Fibroblast of pulmonary artery (primary cell): ENCODE measurements at places on chromosomes 3 and 15.
A peak's percentile ranks its signal among the peaks of the same experiment; 100 is the strongest.

- peak; percentile 54 for DNase-seq
Measured at GRCh38 chr15:63156755-63157117, 541 bp downstream of the RPS27L start.

DNA sequence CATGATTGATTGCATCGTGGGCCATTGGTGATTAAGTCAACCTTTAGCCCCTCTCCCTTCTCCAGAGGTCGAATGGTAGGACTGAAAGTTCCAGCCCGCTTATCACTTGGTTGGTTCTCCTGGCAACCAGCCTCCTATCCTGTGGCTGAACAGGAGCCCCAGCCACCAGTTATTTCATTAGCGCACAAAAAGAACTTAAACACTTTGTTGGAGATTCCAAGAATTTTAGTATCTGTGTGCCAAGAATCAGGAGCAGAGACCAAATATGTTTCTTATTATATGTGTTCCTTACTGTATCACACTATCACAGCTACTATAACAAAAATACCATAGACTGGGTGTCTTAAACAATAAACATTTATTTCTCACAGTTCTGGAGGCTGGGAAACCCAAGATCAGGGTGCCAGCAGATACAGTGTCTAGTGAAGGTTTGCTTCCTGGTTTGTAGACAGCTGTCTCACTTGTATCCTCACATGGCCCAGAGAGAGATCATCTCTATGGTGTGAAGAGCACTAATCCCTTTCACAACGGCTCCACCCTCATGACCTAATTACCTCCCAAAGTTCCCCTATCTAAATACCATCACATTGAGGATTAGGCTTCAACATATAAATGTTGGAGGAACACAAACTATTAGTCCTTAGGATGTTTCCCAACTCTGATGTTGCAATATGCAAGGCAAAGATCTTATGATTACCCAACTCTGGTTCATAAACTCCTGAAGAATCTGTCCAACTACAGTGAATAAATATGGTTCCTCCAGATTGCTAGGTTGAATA lies 30.5 kb upstream of the APH1B start:
- DNase-seq = peak; percentile 90

GRCh38 chr3:152096280-152096906 lies 172.3 kb upstream of the MBNL1 start:
- no peak for DNase-seq

DNA sequence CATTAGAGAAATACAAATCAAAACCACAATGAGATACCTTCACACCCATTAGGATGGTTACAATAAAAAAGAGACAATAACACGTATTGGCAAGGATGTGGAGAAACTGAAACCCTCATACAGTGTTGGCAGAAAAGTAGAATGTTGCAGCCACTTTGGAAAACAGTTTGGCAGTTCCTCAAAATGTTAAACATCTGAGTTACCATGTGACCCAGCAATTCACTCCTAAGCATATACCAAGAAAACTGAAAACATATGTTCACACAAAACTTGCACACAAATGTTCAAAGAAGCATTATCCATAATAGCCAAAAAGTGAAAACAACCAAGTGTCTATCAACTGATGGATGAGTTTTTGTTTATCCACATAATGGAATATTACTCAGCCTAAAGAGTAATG lies 166.9 kb upstream of the FAM3D start:
- DNase-seq = no peak

DNA sequence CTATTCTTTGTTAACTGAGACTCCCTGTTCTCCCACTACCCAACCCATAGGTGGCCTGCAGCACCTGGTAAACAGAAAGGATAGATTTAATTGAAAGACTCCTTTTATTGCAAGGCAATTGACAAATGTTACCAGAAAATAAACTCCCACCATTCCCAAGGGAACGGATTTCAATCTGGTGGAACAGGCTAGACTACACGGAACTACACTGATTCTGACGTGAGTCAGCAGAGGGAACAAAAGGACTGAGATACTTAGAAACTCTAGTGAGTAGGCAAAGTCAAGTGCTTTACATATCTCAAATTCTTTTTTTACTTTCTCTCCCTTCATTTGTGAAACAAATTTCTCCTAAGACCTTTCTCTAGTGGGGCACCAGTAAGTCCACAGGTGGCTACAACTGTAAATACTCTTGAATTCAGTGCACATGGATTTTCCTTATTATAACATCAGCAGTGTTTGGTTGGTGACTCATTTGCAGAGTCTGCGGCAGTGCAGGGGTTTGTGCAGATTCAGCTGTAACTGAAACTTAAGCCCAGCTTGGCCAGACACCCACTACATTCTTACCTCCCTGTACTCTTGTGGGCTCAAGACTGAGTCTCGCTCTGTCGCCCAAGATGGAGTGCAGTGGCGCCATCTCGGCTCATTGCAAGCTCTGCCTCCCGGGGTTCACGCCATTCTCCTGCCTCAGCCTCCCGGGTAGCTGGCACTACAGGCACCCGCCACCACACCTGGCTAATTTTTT lies 34.3 kb upstream of the PLSCR2 start:
- DNase-seq = peak; percentile 90

DNA sequence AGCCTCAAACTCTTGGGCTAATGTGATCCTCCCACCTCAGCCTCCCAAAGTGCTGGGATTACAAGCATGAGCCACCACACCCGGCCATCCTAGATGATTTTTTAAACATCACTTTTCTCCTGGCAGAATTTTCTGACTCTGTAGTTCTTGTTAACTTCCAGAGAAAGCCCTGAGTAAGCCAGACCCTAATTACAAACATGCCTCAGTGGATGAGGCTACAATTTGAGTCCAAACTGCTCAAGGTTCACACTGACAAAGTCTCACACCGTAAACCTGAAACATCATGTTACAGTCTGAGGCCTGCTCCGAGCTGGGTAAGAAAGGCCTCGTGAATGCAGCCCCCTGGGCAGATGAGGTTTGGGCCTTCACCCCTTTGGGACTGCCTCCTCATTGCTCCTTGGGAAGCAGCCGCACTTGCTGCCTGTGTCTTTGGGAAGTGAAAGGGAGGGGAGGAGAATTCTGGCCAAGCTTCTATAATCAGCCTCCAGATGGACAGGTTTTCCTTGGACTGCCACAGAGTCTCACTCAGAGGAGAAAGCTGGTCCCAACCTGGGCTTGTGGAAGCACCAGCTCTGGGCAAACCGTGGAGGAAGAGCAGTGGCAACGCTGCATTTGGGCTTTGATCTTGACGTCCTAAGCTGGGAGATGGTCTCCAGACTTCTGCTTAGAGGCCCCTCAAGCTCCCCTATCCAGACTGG lies 46.0 kb downstream of the CA12 start:
- DNase-seq = no peak

DNA sequence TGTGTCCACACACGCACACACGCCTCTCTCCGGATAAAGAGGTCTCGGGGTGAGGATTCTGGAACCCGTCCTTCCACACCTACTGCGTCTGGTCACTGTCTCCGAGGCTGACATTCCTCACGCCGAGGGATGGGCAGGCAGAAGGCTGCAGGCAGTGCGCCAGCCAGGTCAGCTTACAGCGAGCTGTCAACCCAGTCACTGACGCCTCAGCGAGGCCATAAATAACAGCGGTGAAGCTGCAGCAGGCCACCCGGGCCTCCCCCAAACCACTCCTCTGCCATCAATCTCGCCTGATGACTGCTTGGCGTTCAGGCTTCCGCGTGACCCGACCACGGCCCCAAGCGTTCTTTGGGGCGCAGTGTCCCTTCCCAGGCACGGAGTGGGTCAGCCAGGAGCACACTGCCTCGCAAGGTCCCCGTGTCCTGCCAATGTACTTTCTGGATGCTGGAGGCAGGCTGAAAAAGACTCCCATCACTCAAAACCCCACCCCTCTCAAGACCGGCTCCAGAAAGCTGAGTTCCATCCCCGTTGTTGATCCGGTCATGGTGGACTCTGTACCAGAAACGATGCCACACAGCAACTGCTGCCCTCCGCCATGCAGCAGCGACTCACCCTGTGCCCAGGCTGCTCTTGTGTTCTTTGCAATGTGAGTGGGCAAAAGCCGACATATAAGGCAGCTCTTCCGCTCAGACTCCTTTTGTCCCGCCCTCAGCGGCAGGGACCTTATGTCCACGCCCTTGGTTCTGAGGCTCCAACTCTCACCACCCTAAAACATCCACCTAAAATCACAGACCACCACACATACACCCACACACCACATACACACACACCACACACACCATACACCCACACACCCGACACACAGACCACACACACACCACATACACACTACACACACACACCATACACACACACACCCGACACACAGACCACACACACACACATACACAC lies 27.1 kb downstream of the CPN2 start:
- DNase-seq = peak; percentile 63

DNA sequence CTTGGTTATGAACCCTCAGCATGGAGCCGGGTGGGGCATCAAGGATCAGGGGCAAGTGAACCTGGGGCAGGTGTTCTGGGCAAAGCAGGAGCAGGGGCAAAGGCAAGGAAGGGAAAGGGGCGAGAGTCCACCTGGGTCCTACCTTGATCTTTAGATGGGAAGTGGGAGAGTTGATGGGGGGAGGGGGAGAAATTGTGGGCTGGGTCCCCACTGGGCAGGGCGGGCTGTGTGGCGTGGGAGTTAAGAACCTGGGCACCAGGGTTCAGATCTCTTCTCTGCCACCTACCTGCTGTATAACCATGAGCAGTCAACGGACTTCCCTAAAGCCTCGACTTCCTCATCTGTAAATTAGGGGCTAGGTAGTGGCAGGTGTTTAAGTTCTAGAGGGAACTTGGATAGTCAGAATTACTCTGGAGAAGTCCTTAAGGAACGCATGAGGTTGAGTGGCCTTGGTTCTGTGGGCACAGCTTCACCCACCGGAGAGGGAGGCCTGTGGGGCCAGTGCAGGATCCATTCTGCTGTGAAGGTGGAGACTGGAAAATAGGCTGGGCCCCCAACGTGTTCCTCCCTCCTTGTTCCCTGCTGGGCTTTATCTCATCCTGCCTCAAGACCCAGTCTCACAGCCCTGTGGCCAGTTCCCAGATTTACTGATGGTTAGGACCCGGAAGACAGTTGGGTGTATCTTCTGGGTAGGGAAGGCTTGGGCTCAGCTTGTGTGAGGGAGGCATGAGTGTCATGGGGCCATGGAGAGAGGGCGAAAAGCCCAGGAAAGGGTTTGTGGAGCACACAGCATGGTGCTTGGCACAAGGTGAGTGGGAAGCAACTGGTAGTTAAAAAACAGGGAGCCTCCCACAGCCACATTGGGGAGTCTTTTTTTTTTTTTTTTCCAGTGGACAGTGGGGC lies 90.6 kb downstream of the EEFSEC start:
- DNase-seq = no peak

GRCh38 chr3:62723914-62724217 lies 151.3 kb downstream of the CADPS start:
- no peak for DNase-seq

GRCh38 chr15:60255390-60255789 lies 142.4 kb downstream of the ANXA2 start:
- no peak for DNase-seq

- DNase-seq = peak; percentile 43
Measured at GRCh38 chr3:190325923-190326322, 3.7 kb upstream of the CLDN1 start.
